ENCODE measurements at places on chromosomes 2 and 18.

GRCh38 chr2:67169417-67170140 lies 227.6 kb upstream of the ETAA1 start:
- DNase-seq, result no peak

DNA sequence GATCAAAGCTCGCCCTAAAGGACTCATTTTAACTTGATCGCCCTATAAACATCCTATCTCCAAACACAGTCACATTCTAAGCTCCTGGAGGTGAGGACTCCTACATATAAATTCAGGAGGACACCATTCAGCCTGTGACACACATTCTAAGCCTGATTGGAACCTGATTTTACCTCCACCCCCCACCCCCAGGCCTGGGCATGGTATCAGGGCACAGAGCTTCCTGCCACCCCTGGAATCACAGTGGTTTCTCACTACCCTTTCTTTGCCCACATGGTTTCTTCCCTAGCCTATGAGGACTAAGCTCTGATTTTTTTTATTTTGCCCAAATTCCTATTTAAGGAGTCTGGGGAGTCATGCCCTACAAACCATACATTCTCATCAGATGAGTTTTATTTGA lies 428.1 kb upstream of the ID2 start:
- DNase-seq, result no peak

GRCh38 chr18:57965246-57965645 lies 78.8 kb upstream of the NEDD4L start:
- no peak for DNase-seq

GRCh38 chr2:129059476-129059875 lies 740.8 kb upstream of the HS6ST1 start:
- no peak for DNase-seq

DNA sequence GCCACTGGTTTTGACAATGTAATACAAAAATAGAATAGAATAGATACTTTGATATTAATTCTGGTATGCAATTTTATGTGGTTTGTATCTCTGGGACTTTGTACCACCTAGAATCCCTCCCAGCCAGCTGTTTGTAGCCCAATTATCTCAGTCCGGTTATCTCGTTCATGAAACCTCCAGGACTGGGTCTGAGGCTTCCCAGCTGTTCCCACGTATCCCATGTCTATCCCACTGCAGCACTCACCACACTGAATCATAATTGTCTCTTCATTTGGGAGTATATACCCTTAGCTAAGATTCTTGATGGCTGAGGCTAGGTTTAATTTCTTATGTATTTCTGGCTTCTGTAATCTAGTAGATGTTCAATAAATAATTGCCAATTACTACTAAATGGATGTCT lies 104.4 kb upstream of the MAPRE2 start:
- no peak for DNase-seq

- DNase-seq, result no peak
Observed at GRCh38 chr18:50644807-50645206, 84.9 kb downstream of the MAPK4 start.

DNA sequence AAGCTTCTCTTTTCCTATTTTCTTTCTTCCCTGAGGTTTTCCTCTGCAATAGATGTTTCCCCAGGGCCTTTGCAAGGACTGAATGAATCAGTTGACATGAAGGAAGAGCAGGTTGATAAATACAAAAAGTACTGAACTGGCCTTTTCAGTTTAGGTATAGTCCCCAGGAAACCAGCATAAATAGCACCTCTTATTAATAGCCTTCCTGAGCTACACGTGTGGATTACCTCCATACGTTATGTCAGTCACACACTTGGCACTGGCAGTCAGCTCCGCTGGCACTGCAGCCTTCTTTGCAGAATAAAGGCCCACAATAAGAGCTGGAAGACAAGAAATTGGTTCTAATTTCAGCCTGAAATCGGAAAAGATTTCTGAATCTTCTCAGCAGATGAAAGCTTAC lies 60.7 kb downstream of the KCTD18 start:
- DNase-seq, result no peak

DNA sequence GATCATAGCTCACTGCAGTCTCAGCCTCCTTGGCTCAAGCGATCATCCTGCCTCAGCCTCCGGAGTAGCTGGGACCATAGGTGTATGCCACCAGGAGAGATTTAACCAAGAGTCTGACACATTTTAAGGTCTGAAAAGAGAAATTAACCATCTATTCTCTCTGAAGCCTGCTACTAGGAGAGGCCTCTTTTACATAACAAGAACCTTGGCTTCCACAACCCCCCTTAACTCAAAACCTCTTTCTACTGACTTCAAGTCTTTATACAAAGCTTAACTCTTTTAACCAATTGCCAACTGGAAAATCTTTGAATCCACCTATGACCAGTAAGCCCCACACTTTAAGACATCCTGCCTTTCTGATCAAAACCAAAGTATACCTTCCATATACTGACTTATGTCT lies 279.9 kb upstream of the CELF4 start:
- DNase-seq, result no peak

DNA sequence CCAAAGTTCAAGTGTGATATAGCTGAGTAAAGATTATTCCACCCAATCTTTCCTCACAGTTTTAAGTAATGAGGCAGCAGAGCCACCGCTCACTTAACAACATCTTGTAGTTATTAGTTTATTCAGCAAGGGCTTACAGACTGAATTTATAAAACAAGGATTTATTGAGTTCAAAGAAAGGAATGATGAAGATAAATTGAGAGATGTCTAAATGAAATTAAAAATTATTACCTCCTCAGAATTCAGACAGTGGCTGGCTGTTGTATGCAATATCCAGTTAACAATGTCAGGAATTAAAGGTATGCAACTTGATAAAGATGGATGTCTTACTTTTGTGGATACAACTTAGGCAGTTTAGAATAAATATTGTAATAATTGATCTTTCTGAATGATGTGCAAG lies 927.3 kb upstream of the CDH2 start:
- DNase-seq, result no peak

DNA sequence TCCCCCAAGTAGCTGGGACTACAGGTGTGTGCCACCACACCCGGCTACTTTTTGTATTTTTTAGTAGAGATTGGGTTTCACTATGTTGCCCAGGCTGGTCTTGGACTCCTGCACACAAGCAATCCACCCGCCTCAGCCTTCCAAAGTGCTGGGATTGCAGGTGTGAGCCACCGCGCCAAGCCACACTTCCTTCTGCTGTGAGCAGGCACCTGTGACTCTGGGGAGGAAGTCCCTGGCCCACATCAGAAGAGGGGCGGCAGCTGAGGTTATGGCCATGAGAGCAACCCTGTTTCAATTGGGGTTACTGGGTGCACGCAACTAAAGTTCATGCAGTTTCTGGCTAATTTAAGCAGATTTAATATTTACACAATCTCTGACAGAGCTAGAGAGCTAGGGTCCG lies 91.0 kb downstream of the PLB1 start:
- DNase-seq, result no peak

- DNase-seq, result no peak
Observed at GRCh38 chr2:8435608-8436007, 246.2 kb upstream of the ID2 start.

DNA sequence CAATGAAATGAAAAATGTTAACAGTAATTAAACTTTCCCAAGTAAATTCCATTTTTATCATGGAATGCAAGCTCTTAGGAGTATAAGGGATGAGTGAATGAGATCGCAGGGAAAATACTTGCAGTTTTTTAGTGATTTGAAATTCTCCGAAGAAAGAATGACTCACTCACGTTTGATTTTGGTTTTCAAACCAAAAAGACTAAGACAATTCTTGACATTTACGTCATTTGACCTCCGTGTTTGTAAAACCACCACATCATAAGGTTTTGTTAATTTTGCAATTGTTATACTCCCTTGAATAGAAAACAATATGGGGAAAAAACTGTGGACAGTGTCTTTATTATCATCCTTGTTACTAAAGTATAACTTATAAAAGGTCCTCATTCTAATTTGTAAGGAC lies 29.4 kb downstream of the COL4A4 start:
- no peak for DNase-seq

- DNase-seq, result no peak
Observed at GRCh38 chr2:86821306-86821705, 30.6 kb upstream of the CD8A start.

GRCh38 chr2:68749345-68749744 lies 14.7 kb downstream of the ARHGAP25 start:
- no peak for DNase-seq

- no peak for DNase-seq
Observed at GRCh38 chr2:240395896-240396622, 39.4 kb upstream of the GPC1 start.

- DNase-seq, result no peak
Observed at GRCh38 chr2:197215748-197216360, 94.7 kb downstream of the ANKRD44 start.

- peak; percentile 82 for DNase-seq
Observed at GRCh38 chr2:231614559-231615057, 21.9 kb downstream of the TEX44 start.

DNA sequence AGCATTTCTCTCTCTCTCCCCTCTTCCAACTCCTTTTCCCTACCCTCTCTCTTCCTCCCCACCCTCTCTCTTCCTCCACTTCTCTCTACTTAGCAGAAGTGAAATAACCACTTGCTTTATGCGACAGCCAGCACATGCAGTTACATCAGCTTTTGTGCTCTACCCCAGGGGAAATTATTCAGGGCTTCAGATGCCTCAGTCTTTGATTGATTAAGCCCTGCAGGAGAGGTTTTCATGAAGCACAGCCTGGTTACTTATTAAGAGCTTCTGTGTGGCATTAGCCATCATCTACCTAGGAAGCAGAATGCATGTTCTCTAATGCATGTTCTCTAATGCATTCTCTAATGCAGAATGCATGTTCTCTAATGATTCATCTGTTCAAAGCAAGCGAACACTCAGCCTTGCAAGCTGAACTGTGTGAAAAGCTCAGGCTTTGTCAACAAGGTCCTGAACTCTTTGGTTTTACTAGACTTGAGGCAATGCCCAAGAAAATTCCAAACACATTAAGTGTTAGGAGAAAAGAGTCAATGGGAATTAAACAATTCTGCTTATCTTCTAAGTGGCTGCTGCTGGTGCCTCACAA lies 56.1 kb downstream of the LHCGR start:
- no peak for DNase-seq

GRCh38 chr2:204665207-204665606 lies 119.9 kb downstream of the PARD3B start:
- DNase-seq, result no peak

DNA sequence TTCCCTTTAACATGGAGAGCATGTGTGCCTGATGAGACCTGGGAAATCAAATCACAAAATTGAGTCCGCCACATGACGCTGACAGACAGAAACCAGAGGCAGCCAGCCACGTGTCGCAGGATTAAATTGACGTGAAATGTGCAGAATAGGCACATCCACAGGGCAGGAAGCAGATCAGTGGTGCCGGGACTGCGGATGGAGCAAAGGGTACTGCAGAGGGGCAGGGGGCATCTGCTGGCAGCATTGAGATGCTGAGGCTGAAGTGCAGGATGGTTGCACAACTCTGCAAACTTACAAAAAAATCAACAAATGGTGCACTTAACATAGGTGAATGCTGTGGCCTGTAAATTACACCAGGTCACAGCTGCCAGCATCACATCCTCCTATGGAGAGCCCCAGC lies 48.2 kb upstream of the TUBA3E start:
- no peak for DNase-seq

- DNase-seq, result no peak
Observed at GRCh38 chr2:177118636-177119035, 94.0 kb upstream of the HNRNPA3 start.

- no peak for DNase-seq
Observed at GRCh38 chr18:62760403-62760734, 45.0 kb downstream of the PHLPP1 start.

DNA sequence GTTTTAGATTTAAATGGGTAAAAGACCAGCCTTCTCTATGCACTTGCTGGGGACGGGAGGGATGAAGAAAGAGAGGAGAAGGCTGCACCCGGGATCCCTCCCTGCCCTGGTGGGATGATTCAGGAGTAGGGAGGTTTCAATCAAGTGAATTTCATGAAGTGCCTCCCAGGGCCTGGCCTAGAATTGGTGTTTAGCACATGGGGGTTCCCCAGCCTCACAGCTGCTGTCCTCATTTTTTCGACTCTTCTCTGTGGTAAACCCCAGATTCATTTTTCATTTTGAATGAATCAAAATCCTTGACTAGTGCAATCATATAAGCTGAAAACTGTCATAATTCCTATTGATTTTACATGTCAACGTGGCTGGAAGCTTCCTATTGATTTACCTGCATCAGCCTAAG lies 81.1 kb downstream of the LPIN1 start:
- DNase-seq, result no peak

DNA sequence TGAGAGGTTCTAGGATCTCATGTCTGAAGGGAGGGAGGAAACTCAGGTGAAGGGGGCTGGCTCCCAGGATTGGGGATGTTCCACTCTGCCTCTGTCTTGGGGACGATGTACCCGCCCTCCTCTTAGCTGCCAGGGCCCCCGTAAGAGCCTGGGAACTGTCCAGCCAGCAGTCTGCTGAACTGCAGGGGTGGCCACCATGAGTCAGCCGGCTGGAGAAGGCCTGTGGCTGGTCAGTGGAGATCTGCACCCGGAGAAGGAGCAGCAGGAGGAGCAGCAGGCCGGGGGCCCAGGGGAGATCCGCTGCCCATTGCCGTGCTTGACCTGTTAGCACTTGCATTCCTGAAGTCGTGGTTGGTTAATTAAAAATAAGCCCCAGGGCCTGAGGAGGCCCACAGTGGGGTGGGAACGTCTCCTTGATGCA lies 180.3 kb downstream of the TFCP2L1 start:
- DNase-seq, result peak; percentile 44

GRCh38 chr2:122531290-122532071 lies 776.0 kb downstream of the TSN start:
- DNase-seq, result peak; percentile 68

- DNase-seq, result peak; percentile 64
Observed at GRCh38 chr2:96320728-96321622, 4.1 kb upstream of the ITPRIPL1 start.

- no peak for DNase-seq
Observed at GRCh38 chr2:46377101-46377581, 79.9 kb downstream of the EPAS1 start.

- DNase-seq, result no peak
Observed at GRCh38 chr2:230842473-230842872, 22.3 kb upstream of the ITM2C start.

GRCh38 chr2:239544918-239545465 lies 144.2 kb upstream of the HDAC4 start:
- no peak for DNase-seq

DNA sequence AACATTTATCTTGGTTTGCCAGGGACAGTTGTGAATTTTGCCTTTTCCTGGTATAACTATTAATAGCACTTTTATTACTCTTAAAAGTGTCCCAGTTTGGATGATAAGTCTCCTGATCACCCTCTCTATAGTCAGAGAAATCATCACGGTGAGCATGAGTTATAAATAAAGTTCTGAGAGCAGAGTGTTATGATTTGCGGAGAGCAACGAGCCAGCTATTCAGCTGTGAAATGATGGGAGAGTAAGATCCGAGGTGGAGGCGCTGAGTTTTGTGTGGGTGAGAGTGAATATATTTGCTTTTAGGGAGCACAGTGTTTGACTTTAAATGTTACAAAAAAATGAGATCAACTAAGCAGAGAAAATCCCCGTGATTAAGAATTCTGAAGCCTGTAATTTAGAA lies 179.6 kb downstream of the DSC3 start:
- DNase-seq, result no peak

GRCh38 chr2:196224756-196225155 lies 53.4 kb upstream of the STK17B start:
- DNase-seq, result no peak
